ENCODE measurements at places on chromosomes 12 and 14. TPM values are rescaled to one million over a fixed set of nuclear protein-coding genes. Genes with fewer than 3 reads are reported as not detected.

GRCh38 chr12:107377596-107378385 lies 284.4 kb upstream of the CRY1 start:
- no peak overlapping the region for H3K27ac ChIP-seq
- H3K36me3 ChIP-seq, result no peaks in the 10 kb centered on the region
- no peak overlapping the region for H3K4me3 ChIP-seq
- no peaks in the 10 kb centered on the region for H3K4me1 ChIP-seq
- DNase-seq, result no peak

The ARHGEF25 gene
- total RNA-seq, result 6.4 TPM

The IQSEC3 gene
- 3.6 TPM for total RNA-seq

- H3K36me3 ChIP-seq, result no peaks in the 10 kb centered on the region
- H3K27me3 ChIP-seq, result no peaks in the 10 kb centered on the region
Observed at GRCh38 chr12:72346363-72346944, 74.3 kb downstream of the TRHDE start.

The OR4K17 gene
- total RNA-seq, result not detected

DNA sequence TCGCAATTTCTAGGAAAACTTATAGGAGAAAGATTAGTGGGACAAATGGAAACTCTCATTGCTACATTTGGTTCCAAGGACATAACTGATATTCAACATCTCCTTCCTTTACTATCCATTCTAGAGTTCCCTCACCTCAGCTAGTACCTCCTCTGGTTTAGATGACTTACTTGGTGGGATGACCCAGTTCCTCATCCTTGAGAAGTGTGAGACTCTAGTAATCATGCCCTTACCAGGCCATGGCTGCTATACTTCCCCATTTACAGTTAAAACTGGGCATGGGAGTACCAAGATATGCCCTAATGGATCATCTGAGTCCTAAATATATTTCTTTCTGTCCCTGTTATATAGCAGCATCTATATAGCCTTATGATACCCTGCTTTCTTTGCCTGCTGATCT lies 58.1 kb downstream of the IFT81 start:
- H3K27me3 ChIP-seq, result no peaks in the 10 kb centered on the region
- DNase-seq, result no peak
- H3K36me3 ChIP-seq, result peaks cover 3% of the 10 kb centered on the region

GRCh38 chr12:96400631-96401075 lies 414 bp upstream of the CDK17 start:
- H3K4me3 ChIP-seq, result peak overlapping the region; percentile 55
- no peaks in the 10 kb centered on the region for H3K27me3 ChIP-seq
- H3K27ac ChIP-seq, result no peak overlapping the region
- peaks cover 8% of the 10 kb centered on the region for H3K4me1 ChIP-seq
- peak; percentile 80 for DNase-seq
- no peaks in the 10 kb centered on the region for H3K36me3 ChIP-seq

DNA sequence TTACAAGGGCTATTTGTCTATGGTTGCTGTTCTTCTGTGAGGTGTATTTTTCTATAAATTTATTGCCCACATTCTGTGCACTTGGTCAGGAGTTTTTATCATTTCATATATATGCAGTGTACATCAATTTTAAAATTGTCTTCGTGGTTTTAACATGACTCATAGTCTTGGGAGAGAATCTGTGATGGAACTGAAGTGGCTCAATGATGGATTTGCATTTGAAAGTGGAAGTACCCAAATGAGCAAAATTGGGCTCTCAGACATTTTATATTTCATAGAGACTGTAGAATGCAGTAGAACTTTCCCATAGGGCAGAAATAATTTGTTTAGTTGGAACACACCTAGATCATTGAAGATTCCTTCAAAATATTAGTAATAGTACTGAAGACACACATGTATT lies 1.9 kb upstream of the SCFD1 start:
- H3K27ac ChIP-seq, result no peak overlapping the region
- no peak for DNase-seq
- H3K4me3 ChIP-seq, result no peak overlapping the region
- H3K4me1 ChIP-seq, result peaks cover 2% of the 10 kb centered on the region
- no peaks in the 10 kb centered on the region for H3K27me3 ChIP-seq

DNA sequence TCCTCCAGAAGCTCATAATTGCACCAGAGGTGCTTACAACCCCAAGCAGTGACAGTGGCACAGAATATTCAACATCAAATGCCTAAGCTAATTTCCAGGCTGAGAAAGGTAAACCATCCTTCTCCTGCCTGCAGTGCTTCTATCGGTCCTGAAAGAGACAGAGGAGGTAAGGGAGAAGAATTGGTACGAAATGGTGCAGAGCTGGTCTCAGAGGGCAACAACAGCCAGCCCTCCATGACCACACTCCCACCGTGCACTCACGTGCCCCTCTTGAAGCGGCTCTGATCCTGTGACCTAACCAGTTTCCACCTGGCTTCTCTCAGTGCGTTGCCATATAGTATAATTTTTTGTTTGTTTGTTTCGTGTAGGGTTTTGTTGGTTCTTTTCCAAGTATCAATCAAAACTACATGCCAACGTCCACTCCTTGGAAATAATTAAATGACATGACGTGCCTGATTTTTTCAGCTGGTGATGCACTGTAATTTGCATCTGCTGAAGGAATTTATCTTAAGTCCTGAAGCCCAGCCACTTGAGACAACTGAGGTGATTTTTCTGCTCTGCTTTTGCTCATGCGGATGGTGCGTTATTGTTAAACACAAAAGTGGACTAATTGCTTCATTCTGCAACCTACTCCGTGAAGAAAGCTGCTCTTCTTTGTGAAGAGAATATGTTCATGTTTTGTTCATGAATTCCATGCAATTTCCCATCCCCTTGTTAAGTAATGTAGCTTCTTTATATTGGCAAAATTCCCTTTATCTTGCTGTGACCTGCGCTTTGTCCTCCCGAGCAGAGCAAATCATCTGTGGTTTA lies 1.3 kb upstream of the ATP2A2 start:
- no peak for DNase-seq

The VCPKMT gene
- total RNA-seq, result 8.9 TPM

- no peak overlapping the region for H3K4me3 ChIP-seq
- H3K4me1 ChIP-seq, result 0 out of 2 replicates have a peak, but pooled peaks cover 4% of the 10 kb centered on the region
- DNase-seq, result no peak
- no peaks in the 10 kb centered on the region for H3K27me3 ChIP-seq
Observed at GRCh38 chr12:124194893-124195566, 99.9 kb upstream of the RFLNA start.

- no peak for DNase-seq
- no peaks in the 10 kb centered on the region for H3K36me3 ChIP-seq
- no peak overlapping the region for H3K27ac ChIP-seq
- no peak overlapping the region for H3K4me3 ChIP-seq
- H3K27me3 ChIP-seq, result no peaks in the 10 kb centered on the region
Observed at GRCh38 chr14:99880651-99881420, 87.6 kb downstream of the EML1 start.

The KRT6C gene
- total RNA-seq, result not detected

- no peaks in the 10 kb centered on the region for H3K27me3 ChIP-seq
- H3K36me3 ChIP-seq, result no peaks in the 10 kb centered on the region
- H3K27ac ChIP-seq, result no peak overlapping the region
- peak overlapping the region; percentile 86 for H3K4me3 ChIP-seq
- no peak for DNase-seq
- H3K4me1 ChIP-seq, result peaks cover 2% of the 10 kb centered on the region
Observed at GRCh38 chr14:52790011-52790755, 1.2 kb downstream of the GNPNAT1 start.

The DNAJC22 gene
- total RNA-seq, result 0.39 TPM

- H3K4me3 ChIP-seq, result no peak overlapping the region
- no peaks in the 10 kb centered on the region for H3K36me3 ChIP-seq
- H3K4me1 ChIP-seq, result no peaks in the 10 kb centered on the region
- H3K27ac ChIP-seq, result no peak overlapping the region
Observed at GRCh38 chr12:106897082-106897481, 58.6 kb upstream of the TMEM263 start.

DNA sequence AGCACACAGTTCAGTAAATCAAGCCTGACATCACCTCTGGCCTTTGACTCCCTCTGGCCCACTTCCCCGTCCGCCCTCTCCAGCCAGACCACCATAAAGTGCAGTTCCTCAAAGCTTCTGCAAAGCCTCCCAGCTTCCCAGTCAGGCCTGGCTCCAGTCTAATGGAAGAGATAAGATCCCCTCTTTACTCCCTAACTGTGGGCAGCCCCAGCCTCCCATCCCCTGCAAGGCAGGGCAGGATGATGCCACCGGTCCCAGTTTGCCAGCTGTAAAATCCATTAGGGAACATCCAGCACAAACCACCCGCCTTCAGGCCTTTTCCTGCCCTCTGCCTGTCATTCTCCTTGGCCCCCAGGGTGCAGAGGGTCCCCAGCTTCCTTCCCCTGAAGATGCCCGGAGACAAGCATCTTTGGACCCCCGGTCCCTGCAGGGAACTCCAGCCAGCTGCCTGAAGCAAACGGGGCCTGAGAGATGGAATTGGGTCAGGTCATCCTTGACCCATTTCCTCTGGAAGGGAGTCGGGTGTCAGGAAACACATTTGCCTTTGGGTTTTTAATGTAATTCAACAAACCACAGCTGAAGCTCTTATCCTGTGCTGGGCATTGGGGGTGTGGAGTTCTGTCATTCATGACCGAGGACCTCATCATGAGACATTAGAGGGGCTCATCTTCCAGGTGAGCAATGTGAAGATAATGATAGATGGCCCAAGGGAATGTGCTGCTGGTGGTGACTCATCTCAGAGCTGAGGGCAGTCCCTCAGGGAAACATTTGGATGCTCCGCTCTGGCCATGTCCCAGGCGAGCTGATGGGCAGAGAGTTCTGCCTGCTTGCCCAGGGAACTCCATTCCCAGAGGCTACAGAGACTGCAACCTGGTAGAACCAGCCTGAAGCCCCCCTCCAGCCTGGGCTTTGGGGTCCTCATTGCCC lies 93.8 kb upstream of the CLMN start:
- H3K36me3 ChIP-seq, result no peaks in the 10 kb centered on the region
- no peak for DNase-seq
- H3K27ac ChIP-seq, result no peak overlapping the region

GRCh38 chr12:51898506-51898905 lies 8.8 kb upstream of the ACVRL1 start:
- no peak overlapping the region for H3K27ac ChIP-seq
- H3K27me3 ChIP-seq, result no peaks in the 10 kb centered on the region
- no peak for DNase-seq
- H3K36me3 ChIP-seq, result no peaks in the 10 kb centered on the region

- no peaks in the 10 kb centered on the region for H3K36me3 ChIP-seq
Observed at GRCh38 chr12:116708826-116709756, 28.8 kb downstream of the SPRING1 start.

GRCh38 chr14:68367536-68367935 lies 425.3 kb downstream of the ZFP36L1 start:
- H3K4me1 ChIP-seq, result peaks cover 11% of the 10 kb centered on the region
- H3K4me3 ChIP-seq, result no peak overlapping the region
- DNase-seq, result no peak
- no peak overlapping the region for H3K27ac ChIP-seq
- H3K36me3 ChIP-seq, result no peaks in the 10 kb centered on the region

DNA sequence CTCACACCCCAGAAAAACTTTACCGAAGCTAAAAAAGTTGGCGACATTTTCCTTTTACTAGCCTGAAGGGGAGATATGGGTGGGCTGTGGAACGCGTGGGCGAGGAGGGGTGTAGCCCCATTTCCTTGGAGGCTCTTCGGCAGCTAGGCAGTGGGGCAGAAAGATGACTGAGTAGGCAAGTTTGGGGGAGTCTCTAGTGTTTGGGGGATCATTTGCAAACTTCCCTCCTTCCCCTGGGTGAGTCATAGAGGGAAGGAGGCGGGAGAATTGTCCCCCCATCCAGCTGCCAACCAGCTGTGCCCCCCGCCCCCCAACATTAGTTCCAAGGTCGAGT lies 2.3 kb downstream of the GLI1 start:
- H3K4me3 ChIP-seq, result peak overlapping the region; percentile 72
- H3K27me3 ChIP-seq, result no peaks in the 10 kb centered on the region
- H3K4me1 ChIP-seq, result peaks cover 4% of the 10 kb centered on the region

DNA sequence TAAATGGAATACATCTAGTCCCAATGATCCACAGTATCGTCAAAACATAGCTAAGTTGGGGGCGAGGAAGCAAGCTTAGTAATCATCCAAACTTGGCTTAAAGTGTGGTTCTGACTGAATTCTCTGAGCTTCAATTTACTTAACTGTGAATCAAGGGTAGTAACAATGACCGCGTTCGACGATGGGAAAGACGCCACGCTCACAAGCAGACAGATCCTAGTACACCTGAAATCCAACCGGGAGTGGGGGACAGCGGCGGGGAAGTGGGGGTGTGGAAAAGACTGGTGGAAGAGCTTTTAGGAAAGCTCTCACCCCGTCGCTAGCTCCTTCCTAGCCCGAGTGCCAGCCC lies 433 bp downstream of the COX16 start:
- DNase-seq, result no peak
- no peaks in the 10 kb centered on the region for H3K36me3 ChIP-seq
- H3K4me3 ChIP-seq, result peak overlapping the region; percentile 95
- H3K4me1 ChIP-seq, result no peaks in the 10 kb centered on the region

DNA sequence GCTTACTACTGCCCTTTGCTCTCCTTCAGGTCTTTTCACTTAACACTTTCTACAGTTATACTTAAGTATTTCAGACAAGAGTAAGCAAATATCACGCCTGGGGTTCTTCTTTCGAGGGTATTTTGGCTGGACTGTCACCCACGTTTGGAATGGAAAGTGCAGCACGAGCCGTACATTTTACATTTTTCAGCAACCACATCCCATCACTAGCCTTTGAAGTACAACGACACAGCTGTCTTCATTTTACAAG lies 349 bp upstream of the FAM177A1 start:
- H3K4me3 ChIP-seq, result peak overlapping the region; percentile 79
- no peak overlapping the region for H3K27ac ChIP-seq
- DNase-seq, result no peak
- no peaks in the 10 kb centered on the region for H3K27me3 ChIP-seq

GRCh38 chr14:90058876-90059458 lies 2.8 kb upstream of the KCNK13 start:
- DNase-seq, result no peak
- peaks cover 43% of the 10 kb centered on the region for H3K27me3 ChIP-seq
- H3K27ac ChIP-seq, result no peak overlapping the region
- H3K36me3 ChIP-seq, result no peaks in the 10 kb centered on the region
- no peak overlapping the region for H3K4me3 ChIP-seq

DNA sequence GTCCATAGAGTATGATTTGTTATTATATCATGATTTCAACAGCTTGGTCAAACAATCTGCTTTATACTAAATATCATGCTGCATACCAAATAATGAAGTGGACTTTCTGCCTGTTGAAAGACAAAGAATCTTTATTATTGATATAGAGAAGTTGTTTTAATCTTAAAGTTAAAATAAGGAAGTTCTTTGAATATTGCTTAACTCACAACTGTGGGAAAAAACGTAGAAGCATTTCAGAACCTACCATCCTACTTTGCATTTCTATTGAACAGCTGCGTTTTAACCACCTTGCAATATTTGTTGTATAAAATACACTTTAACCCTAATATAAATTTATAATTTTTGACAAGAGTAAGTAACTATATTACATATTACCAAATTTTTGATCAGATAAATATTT lies 22.9 kb upstream of the ARL1 start:
- H3K4me1 ChIP-seq, result no peaks in the 10 kb centered on the region
- H3K4me3 ChIP-seq, result no peak overlapping the region
- no peaks in the 10 kb centered on the region for H3K27me3 ChIP-seq
- DNase-seq, result no peak
- no peak overlapping the region for H3K27ac ChIP-seq

GRCh38 chr12:98769068-98769467 lies 124.0 kb downstream of the APAF1 start:
- no peaks in the 10 kb centered on the region for H3K36me3 ChIP-seq
- no peaks in the 10 kb centered on the region for H3K4me1 ChIP-seq
- no peak overlapping the region for H3K27ac ChIP-seq
- DNase-seq, result no peak
- no peak overlapping the region for H3K4me3 ChIP-seq
